ENCODE measurements at places on chromosomes 13 and 19.

DNA sequence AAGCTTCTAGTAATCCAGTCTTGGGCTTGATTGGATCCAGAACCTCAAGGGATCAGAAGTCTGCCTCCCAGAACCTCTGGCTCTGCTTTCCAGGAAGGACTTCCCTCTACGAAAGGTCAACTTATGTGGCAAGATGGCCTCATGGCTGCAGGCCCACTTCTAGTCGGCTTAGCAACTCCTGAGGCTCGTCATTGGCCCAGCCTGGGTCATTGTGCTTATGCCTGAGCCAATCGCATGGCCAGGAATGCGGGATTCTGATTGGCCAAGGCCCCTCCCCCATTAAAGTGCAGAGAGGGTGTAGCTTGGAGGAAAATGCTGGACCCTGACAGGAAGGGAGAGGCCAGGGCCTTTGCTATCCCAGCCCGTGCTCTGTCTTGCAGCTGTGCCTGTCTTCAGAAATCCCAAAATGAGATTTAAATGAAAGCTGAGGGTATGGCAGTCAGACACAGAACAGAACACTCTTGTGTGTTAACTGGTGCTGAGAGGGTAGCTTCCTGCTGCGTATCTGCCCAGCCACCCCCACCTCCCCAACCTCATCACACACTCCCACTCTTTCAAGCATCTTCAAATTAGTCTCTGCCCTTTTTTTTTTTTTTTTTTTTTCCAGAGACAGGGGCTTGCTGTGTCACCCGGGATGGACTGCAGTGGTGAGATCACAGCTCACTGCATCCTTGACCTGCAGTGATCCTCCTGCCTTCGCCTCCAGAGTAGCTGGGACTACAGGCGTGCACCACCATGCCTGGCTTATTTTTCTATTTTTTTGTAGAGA is 5.5 kb upstream of the CCNE1 start:
- DNase-seq: no peak

DNA sequence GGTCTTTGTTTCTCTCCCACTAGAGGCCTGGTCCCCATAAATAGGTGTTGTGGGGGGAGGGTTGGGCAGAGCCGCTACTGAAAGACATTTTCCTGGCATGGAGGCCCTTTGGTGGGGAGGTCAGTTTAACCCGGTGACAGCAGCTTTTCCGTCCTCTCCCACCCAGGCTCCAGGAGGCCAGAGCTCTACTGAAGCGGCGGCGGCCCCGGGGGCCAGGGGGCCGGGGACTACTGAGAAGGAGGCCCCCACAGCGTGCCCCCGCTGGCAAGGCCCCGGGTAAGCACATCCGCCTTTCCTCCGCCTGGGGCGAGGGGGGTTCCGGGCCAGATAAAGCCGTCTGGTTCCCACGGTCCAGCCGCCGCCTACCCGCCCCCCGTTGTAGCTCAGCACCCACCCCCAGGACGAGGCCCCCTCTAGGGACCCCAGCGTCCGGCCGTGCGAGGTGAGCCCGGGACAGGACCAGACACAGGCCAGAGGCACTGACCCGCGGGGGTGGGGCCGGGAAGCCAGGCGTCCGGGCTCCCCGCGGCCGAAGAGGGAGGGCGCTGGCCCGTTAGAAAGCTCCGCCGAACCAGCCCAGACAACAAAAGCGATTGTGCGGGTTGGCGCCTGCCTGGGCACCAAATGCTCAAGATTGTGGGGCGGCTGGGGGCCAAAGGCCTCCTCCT is 1.1 kb upstream of the LTBP4 start:
- DNase-seq: no peak

DNA sequence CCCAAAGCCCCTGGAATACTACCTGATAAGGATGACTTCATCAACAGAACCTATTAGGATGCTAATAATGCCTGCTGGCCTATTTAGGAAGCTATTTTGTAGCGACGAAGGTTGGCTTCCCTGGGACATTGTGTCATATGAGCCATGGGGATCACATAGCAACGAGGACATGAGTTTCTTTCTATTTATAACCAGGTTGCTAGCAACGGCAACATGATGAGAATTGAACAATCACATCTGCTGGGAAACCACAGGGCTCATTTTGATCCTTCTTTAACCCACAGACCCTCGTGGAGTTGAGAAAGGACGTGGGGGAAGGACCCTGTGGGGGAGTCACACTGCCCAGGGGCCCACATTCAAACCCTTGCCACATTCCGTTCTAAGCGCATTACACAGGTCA is 172.2 kb downstream of the COL4A1 start:
- no peak for DNase-seq

DNA sequence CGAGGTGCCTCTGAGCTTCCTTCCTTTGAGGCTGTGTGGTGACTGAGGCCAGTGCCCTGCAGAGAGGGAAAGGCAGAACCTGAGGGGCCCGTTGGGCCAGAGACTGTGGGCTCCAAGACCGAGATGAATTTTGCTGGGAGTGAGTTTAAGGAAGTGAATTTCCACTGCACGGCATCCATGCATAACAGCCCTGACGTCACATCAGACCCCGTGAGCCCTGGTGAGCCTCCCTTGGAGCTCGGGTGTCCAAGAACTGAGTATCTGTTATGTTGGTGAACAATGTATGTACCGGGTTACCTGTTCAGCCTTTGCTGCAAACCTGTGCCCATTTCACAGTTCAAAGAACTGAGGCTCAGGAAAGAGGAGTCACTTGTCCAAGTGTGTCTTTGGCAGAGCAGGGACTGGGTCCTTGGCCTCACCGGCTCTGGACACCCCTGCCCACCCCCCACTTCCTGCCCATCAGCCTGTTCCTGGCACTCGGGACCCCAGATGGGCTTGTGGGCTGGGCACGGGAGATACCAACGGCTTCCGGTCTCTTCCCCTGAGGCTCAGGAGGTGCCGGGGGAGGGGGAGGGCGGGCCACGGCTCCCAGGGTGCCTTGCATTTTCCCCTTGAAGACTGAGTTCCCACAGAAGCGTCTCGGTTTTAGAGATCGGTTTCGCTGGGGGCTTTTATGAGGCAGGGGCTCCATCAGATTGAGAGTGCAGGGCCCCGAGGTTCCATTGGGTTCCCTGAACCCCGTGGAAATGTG is 33.7 kb downstream of the NFILZ start:
- DNase-seq: no peak

- no peak for DNase-seq
Observed at GRCh38 chr19:8571006-8571411, 6.2 kb downstream of the MYO1F start.

- DNase-seq: no peak
Observed at GRCh38 chr13:99564386-99564785, 63.1 kb downstream of the TM9SF2 start.

GRCh38 chr19:15178629-15179308 is 22.0 kb downstream of the NOTCH3 start:
- no peak for DNase-seq

GRCh38 chr19:10189616-10190015 is 5.1 kb downstream of the DNMT1 start:
- DNase-seq: no peak

GRCh38 chr13:110380359-110381028 is 73.4 kb downstream of the COL4A2 start:
- DNase-seq: no peak

GRCh38 chr19:3469638-3470499 is 10.5 kb downstream of the SMIM24 start:
- no peak for DNase-seq

DNA sequence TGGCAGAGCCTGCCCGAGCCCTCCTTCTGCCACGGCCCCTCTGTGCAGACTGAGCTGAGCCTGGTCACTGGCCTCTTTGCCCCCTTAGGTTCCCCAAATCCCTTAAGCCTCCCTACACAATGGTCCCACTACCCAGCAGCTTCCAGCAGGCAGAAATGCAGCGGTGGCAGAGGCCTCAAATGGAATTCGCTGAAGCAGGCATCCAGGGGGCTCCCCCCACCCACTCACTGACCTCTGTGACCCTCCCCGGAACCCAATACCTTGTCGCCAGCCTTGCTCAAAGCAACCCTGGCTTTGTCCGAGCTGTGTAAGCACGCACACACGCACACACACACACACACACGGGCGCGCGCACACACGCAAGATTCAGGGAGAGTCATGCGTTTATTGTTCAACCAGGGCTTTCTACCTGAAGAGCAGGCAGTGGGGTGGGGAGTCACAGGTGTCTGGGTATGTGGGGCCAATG is at the start of gene LIM2:
LIM2 (minus strand) TSS at position 51 of the 466 bp plus-strand sequence. CDS start 531 bp downstream, outside the sequence.
- DNase-seq: no peak

DNA sequence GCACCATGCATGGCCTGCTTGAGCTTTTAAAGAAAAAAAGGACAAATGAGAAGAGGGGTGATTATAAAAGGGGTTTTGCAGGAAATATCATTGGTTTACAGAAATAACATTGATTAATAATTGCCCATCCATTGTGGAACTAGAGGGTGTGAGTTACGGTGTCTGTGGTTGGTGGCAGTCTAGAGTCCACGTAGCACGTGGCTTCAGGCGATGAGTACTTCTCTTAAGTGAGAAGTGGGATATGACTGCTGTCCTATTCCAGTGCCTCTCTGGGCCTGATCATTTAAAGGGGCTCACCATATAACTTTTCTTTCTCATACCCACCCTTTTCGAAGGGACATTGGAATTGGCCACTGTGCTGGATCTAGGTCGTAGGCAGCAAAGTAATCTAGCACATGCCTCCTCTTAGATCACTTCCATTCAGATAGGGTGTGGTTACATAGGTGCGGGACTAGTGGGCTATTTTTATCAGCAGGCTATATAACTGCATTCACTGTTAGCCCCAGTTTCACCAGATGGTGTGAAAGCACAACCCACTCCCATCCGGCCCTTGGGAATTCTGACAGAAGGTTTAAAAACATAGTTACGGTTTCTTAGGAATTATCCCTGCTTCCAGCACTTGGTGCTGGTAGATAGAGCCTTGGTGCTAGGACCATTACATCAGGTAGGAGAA is 19.9 kb downstream of the PPP5C start:
- no peak for DNase-seq

DNA sequence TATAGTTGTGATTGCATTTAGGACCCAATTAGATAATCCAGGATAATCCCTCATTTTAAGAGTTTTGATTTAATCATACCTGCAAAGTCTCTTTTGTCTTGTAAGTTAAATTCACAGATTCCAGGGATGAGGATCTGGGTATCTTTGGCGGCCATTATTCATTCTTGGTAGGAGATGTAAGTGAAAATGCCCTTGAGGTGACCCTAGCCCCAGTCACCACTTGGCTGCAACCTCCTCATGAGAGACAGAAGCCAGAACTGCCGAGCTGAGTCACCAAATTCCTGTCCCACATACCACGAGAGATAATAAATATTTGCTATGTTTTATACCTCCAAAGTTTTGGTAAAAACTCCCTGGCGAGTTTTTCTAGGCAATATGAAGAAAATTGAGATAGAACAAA is 389.4 kb downstream of the RFC3 start:
- DNase-seq: no peak

DNA sequence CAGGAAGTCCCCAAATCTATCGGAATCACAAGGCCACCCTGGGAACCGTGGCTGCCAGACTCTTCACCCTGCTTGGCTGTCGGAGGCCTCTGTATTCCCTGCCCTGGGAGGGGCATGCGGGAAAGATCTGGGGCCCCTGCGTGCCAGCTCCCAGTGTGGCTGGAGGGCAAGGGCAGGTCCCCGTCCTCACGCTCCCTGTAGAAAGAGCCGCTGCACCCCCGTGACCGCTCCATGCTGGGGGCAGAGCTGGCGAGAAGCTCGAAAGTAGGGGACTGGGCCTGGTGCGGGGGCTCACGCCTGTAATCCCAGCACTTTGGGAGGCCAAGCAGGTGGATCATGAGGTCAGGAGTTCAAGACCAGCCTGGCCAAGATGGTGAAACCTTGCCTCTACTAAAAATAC is 208.4 kb upstream of the SOX1 start:
- no peak for DNase-seq

DNA sequence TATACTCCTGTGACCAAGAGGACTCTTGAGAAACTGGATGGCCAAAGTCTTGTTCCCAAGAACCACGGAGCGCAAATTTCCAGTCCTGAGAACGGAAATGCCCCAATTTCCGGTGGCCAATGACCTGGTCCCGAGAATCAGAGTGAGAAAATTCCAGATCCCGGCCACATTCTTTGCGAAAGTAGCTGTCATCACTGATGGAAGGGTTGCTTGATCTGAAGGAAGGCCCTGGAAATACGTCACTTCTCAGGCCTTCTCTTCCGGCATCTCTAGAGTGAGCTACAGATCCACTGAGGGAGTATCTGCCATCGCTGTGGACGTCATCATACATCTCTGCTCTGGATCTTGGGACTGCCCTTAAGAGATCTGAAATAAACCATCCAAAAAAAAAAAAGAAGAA is 7.5 kb downstream of the SUGP2 start:
- DNase-seq: no peak

DNA sequence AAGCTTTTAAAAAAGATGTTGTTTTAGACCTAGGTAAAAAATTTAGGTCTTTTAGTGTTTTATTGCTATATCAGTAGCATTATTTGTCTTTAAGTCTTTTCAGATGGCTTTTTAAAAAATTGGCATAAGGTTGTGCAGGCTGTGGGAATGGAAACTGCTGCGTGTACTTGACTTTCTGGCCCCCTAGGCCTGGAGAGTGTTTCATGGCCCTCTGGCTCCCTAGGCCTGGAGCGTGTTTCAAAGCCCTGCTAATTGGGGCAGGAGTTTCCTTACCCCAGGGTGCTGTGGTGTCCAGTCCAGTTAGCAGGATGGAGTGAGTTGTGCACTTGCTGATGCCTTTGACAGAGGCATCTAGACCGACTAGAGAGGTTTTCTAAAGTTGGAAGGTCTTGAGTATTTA is 23.8 kb downstream of the PRAM1 start:
- no peak for DNase-seq

Data from dorsolateral prefrontal cortex (tissue), 122 donors.